ENCODE measurements at places on chromosomes 2 and 18.
A peak's percentile ranks its signal among the peaks of the same experiment; 100 is the strongest.

- DNase-seq = no peak
Observed at GRCh38 chr18:50802141-50802540, 17.7 kb downstream of the MRO start.

GRCh38 chr18:8928044-8928443 lies 174.5 kb upstream of the NDUFV2 start:
- DNase-seq = no peak

DNA sequence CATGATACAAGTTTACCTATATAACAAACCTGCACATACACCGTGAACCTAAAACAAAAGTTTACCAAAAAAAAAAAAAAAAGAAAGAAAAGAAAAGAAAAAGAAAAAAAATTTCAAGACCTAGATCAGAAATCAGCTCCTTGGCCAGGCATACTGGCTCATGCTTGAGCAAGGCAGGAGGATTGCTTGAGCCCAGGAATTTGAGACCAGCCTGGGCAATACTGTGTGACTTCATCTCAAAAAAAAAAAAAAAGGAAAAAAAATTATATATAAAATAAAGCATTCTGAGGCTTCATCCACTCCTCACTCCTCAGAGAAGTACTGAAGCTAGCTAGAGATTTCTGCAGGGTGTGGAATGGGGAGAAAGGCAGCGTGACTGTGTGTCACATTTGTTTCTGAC lies 11.8 kb upstream of the PROC start:
- DNase-seq = no peak

- no peak for DNase-seq
Observed at GRCh38 chr2:240137596-240138253, 1.6 kb upstream of the COPS9 start.

DNA sequence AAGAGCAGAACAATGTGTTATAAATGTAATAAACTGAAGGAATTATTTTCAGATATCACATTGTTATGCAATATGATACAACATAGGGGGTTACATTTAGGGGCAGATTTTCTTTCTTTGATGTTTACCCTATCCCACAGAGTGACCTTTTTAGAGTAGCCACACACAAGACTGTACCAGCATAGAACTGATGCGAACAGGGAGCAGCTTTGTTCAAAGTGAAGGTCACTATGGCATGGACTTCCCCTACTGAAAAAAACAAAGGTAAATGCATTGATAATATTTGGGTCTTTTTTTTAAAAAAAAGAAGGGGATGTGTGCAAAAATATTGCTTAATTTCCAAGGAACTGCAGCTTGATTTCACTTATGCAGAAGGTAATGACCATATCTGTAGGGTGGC lies 1354.9 kb downstream of the SUCLG1 start:
- DNase-seq = no peak

DNA sequence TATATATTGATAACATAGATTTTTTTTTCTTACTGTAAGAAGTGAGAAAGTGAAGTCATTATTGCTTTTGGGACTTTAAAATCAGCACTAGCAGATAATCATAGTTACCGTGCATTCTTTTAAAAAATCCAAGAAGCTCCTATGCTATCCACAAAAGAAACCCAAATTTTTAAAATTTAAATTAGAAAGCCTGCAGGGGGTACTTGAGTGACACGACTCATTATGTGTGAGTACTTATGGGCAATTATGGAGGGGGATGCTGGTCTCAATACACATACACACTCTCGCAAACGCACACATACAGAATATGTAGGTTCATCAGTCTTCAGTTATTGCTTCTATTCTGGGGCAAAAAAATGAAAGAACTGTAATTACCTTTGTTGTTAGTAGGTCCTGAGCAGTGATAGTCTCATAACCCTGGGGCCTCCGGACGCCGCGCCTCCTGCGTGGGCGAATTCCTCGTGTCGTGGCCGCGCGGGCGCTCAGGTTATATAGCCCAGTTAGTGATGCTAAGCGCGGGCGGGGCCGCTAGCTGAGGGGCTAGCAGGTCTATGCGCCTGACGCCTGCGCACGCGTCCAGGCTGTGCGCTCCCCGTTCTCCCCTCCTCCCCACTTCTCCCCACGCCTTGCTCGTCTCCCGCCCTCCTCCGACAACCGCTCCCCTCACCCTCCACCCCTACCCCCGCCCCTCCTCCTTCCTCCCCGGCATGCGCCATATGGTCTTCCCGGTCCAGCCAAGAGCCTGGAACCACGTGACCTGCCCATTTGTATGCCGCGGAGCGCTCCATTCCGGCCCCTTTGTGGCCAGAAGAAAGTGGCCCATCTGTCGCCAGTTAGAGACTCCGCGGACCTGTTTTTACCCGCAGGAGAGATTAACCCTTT lies at the start of gene NEUROD1:
TSS of gene NEUROD1 (minus strand) at position 463 of the 882 bp plus-strand sequence. CDS start 1,657 bp downstream, outside the sequence.
- no peak for DNase-seq

DNA sequence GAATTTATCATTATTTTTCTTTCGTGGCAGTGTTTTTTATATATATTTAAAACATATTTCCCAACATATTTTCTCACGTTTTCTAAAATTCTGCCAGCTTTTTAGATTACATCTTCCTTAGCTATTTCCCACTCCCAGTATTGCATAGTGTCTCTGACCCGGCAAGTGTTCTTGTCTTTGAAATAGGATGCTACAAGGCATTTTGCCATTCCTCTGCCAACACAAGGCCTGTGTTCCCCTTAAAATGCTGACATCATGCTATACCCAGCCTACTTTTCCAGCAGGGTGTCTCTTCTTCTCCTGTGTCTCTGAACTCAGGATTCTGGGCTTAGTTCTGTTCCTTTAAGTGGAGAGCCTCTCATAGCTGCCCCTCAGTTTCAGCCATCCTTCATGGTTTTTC lies 115.2 kb downstream of the DIS3L2 start:
- no peak for DNase-seq

- DNase-seq = no peak
Observed at GRCh38 chr2:221075203-221075602, 496.9 kb downstream of the EPHA4 start.

DNA sequence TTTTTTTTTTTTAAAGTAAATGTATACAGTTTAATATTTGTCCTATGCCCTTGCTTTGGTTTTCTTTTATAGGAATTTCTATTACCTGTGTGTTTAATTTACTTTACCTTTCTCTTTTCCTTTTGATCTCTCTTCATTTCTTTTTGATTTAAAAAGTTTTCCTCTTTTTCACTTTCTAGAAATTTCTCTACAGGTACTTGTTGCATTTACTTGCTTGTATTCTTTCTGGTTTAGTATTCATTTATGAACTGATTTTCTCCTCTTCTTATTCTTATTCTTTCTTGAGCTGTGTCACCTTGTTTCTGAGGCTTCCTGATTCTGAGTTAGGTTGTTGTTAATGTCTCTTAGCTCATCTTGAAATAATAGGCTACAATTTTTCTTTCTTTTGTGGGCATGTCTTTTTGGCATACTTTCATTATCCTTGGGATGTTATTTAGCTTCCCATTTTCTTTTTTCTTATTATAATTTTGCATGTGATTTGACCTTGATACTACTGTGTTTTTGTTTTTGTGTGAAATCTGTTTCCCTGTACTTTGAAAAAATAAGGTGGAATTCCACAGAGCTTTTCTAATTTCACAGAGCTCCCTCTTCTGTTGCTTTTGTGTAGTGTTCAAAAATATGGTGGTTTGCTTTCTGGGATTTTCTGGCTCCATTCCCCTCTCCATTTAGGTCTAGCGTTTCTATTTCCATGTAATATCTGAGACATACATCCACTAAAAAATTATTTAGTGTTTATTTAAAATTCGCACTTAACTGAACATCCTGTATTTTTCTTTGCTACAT lies 25.5 kb upstream of the ALMS1 start:
- DNase-seq = no peak

GRCh38 chr2:4528773-4529172 lies 825.4 kb downstream of the DCDC2C start:
- DNase-seq = no peak

DNA sequence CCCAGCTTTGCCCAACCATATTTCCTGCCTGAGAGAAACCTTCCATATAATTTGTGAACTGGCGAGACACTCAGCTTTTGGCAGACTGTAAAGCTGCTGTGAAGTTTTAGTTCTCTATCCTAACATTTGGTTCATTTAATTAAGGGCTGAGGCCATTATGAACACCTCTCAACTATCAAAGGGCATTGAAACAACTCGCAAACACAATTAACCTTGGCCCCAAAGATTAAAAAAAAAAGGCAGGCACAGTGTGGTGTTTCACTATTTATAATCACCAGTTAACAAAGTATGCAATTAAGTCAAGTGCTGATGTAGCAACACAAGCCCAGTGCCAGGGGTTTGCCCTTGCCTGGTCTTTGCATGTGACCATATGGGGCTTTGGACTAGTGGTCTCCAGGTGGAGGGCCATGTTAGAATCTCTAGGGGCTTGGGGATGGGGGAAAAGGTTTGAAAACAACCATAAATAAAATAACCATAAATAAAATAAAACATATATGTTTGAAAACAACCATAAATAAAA lies 297.6 kb upstream of the SKOR2 start:
- DNase-seq = no peak

- DNase-seq = no peak
Observed at GRCh38 chr2:72146347-72147302, 1.0 kb downstream of the CYP26B1 start.

DNA sequence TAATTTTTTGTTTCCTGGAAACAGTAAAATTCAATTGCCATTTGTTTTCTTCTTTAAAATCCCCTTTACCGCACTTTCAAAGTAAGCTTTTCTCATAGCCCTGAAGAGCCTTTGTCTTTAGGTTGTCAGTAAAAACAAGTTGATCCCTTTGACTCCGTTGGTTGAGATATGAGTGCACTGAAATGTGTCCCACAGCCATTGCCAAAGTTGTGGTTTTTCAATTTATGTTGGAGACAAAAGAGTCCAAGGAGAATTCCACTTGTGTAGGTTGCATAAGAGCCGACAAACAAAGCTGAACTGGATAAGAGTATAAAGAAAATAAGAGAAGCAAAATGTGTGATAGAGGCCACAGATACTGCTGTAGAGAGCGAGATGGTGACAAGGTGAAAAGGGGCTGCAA lies 26.1 kb upstream of the HNMT start:
- no peak for DNase-seq

- DNase-seq = no peak
Observed at GRCh38 chr2:25481381-25482300, 139.9 kb upstream of the DNMT3A start.

DNA sequence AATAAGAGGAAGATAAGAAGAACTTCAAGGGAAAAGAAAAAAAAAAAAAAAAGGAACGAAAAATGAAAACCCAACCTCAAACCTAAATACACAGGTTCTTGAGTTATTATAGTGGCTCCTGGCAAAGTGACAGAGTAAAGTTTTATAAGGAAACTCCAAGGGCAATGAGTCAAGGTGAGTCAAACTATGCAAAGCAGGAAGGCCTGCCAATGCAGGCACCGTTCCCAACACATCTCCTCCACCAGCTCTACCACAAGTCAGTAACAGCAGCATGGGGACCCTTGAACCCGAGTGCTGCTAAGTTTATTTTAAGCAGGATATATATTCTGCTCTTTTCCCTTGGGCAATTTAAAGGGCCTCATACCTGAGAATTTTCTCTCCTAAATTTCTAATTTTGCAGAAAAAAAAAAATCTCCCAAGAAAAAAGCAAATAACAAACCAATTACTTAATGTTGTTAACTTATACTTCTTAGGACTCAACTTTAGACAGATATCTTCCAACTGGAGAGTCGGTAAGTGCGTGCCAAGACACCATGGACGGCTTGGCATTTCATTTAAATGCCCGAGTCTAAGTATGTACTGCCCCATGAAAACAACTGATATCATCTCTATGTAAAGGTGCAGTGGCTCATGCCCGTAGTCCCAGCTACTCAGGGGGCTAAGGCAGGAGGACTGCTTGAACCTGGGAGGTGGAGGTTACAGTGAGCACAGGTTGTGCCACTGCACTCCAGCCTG lies 75.7 kb upstream of the TFCP2L1 start:
- peak; percentile 18 for DNase-seq

GRCh38 chr2:234980451-234981187 lies 28.8 kb downstream of the SH3BP4 start:
- DNase-seq = no peak

DNA sequence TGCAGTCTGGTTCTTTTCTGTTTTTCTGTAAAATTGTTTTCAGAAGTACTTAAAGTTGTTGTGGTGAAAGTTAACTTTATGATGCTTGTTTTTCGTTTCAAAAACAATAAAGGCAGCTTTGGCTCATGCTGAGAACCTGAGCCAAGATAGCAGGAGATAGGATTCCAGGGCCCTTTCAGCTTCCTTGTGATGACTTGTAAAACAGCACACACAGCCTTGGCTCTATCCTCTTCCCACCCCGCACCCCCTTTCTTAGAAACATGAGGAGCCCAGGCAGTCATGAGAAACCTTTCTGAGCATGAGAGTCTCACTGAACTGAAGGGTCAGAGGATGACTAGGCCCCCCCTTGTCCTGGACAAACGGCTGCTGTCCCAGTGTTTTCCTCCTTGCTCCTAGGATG lies 12.4 kb upstream of the CHRNA1 start:
- DNase-seq = no peak

- DNase-seq = no peak
Observed at GRCh38 chr2:167383610-167384194, 495.4 kb downstream of the XIRP2 start.

- no peak for DNase-seq
Observed at GRCh38 chr2:205722283-205722918, 40.1 kb downstream of the NRP2 start.

DNA sequence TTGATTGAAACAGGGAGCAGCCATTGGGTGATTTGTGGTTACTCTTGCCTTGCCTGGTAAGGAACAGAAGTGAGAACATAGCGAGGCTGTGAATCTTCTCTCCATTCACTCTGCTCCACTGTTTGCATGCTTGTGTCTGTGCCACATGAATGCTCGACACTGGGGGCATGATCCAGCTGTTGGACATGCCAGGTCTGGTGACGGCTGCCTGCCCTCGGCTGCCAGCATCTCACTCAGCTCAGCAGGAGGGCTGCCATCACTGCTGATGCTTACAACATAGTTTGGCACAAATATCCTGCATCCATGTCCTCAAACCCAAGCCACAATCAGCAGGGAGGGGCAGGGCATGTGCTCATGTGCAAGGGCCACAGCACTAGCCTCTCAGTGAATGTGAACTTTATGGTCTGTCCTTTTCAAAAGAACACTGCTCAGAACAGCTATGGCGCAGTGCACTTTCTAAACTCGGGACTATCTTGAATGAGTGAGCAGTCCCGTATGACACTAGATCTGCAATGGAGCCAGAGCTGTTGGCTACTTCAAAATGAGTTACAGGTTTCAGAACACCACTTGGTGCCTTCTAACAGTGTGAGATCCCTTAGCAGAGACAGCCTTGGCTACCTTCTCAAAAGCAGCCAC lies 126.3 kb downstream of the NRP2 start:
- DNase-seq = no peak

- DNase-seq = no peak
Observed at GRCh38 chr2:101501443-101501842, 26.5 kb upstream of the RFX8 start.

DNA sequence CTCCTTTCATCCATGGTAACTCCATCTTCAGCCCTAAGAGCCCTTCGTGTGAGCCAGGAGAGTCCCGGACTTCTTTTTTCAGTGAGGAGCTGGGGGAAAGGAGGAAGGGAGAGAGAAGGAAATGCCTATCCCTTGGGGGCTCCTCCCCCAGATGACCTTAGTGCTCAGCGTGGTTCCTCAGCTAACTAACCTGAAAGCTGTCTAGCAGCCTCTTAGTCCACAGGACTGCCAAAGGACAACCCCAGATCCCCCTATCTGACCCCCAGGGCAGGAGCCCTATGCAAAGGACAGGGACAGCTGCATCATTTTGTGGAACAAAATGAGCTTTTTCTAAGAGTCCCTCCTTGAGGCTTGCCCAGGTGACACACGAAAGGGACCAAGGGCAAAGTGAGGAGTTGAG lies 7.9 kb downstream of the SPR start:
- no peak for DNase-seq
